ENCODE measurements at places on chromosomes 16 and 17.

DNA sequence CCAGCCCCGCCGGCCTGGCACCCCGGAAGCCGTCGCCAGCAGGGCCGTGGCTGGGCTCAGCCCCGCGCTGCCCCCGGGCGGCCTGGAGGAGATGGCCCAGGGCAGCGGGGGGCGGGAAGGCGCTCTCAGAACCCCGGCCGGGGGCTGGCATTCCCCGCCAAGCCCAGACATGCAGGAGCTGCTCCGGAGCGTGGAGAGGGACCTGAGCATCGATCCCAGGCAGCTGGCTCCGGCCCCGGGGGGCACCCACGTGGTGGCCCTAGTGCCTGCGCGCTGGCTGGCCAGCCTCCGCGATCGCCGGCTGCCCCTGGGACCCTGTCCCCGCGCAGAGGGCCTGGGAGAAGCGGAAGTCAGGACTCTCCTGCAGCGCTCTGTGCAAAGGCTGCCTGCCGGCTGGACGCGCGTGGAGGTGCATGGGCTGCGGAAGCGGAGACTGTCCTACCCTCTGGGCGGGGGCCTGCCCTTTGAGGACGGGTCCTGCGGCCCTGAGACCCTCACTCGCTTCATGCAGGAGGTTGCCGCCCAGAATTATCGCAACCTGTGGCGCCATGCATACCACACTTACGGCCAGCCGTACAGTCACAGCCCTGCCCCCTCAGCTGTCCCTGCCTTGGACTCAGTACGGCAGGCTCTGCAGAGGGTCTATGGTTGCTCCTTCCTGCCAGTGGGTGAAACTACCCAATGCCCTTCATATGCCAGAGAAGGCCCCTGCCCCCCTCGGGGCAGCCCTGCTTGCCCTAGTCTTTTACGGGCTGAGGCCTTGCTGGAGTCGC, 551 bp downstream of the WDR81 start:
- DNase-seq: no peak

GRCh38 chr17:78306913-78307312, 53.0 kb downstream of the SOCS3 start:
- DNase-seq: no peak

DNA sequence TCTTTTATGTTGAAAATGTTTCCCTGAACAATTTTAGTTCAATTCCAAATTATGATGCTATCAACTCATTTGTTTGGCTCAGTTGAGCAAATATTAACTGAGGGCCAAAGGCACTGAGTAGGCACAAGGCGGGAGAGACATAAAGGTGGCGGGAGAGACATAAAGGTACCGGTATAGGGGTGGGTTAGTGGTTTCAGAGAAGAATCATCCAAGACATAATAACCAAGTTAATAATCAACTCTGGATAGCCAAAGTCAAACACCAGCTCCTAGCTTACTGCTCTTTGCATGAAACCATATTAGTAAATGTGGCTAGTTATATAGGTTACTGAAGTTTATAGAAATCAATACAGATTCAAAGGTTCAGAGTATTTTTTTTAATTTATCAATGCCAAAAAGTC, 91.7 kb downstream of the RPGRIP1L start:
- no peak for DNase-seq

GRCh38 chr17:17119533-17119932, 77.3 kb downstream of the MPRIP start:
- peak; percentile 77 for DNase-seq

- no peak for DNase-seq
Observed at GRCh38 chr17:40108970-40109824, 8.8 kb upstream of the NR1D1 start.

GRCh38 chr17:31679667-31680066, 179.4 kb downstream of the COPRS start:
- DNase-seq: no peak

DNA sequence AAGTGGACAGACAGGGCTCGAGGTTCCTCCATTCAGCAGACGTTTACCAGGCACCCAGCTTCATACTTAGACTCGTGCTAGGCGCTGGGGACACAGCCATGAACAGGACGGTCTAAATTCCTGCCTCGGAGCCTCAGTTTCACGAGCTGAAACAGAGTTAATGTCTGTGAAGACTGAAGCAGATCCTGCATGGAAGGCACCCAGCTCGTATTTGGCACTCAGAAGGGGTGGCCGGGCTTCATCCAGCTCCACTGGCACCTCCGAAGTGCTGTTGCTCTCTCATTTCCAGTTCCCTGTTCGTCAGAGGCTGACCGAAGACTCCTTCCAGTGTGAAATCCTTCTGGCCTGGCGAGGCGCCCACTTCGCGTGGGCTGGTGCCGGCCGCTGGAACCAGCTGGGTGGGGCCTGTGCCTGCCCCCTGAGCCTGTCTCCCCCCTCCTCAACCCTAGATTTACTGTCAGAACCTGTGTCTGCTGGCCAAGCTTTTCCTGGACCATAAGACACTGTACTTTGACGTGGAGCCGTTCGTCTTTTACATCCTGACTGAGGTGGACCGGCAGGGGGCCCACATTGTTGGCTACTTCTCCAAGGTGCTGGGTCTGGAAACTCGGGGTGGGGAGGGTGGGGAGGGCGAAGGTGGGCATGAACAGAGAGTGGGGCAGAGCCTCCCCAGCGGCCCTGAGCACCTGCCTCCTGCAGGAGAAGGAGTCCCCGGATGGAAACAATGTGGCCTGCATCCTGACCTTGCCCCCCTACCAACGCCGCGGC, 5.8 kb downstream of the PRSS8 start:
- DNase-seq: no peak

DNA sequence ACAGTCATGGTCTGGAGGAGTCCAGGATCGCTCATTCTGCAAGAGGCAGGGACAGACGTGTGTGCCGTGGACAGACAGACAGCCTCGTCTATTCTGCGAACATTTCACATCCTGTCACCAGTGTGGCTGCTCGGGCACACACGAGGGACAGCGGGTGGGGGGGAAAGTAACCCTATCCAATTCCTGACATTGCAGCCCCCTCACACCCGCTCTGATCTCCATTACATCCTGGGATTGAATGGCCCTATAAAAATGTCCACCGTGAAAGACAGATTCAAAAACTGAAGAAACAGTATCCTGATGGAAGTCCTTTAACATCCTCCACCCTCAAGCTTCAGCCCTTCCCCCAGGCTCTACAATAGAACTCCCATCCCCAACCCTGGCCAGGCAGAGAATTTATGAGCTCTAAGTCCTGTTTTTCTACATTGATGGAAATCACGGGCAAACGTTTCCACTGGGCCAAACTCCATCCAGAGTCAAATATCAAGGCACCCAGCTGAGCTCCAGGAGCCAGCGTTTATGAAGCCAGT, 39.4 kb downstream of the HS3ST3A1 start:
- DNase-seq: no peak

GRCh38 chr17:2797226-2797625, 988 bp downstream of the RAP1GAP2 start:
- DNase-seq: no peak

- DNase-seq: no peak
Observed at GRCh38 chr17:18951941-18952842, at the start of gene SLC5A10. Gene SLC5A10 (plus strand): TSS chr17:18952165. CDS start chr17:18952206, 41 bp downstream.

- no peak for DNase-seq
Observed at GRCh38 chr17:62925267-62925836, 40.7 kb upstream of the TANC2 start.

DNA sequence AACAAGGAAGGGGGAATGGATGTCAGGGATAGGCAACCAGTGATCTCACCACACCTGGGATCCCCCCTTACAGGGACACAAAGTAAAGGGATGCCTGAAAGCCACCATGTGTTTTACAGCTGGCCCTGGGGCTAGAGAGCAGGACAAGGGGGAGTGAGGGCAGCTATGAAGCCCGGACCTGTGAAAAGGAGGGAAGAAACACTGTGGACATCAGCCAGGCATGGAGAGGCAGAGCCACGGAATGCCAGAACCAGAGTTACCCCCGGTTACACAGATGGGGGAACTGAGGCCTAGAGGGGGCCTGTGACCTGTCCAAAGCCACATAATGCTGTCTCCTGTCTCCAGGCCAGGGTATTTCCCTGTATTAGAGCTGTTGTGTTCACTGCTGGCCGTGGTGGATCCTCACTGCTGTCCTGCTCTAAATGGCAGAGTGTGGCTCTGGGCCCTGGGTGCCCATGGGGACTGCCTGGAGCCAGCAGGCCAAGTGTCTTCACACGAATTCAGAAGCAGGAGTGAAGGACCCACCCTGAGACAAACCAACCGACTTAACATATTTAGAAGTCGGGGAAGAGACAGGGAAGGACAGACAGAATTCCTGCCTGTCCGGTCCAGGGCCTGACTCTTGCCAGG, 29.7 kb upstream of the ITGA3 start:
- DNase-seq: no peak

- no peak for DNase-seq
Observed at GRCh38 chr16:11551842-11552241, 34.9 kb downstream of the LITAF start.

GRCh38 chr16:22705799-22706198, 108.2 kb upstream of the HS3ST2 start:
- DNase-seq: no peak

DNA sequence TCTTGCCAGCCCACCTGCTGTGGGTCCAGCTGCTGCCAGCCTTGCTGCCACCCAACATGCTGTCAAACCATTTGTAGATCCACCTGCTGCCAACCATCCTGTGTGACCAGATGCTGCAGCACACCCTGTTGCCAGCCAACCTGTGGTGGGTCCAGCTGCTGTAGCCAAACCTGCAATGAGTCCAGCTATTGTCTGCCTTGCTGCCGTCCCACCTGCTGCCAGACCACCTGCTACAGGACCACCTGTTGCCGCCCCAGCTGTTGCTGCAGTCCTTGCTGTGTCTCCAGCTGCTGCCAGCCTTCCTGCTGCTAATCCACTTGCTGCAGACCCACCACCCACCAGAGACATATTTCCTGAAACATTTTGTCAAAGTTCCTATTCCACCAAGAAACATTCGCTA, 641 bp downstream of the KRTAP9-1 start:
- DNase-seq: no peak

DNA sequence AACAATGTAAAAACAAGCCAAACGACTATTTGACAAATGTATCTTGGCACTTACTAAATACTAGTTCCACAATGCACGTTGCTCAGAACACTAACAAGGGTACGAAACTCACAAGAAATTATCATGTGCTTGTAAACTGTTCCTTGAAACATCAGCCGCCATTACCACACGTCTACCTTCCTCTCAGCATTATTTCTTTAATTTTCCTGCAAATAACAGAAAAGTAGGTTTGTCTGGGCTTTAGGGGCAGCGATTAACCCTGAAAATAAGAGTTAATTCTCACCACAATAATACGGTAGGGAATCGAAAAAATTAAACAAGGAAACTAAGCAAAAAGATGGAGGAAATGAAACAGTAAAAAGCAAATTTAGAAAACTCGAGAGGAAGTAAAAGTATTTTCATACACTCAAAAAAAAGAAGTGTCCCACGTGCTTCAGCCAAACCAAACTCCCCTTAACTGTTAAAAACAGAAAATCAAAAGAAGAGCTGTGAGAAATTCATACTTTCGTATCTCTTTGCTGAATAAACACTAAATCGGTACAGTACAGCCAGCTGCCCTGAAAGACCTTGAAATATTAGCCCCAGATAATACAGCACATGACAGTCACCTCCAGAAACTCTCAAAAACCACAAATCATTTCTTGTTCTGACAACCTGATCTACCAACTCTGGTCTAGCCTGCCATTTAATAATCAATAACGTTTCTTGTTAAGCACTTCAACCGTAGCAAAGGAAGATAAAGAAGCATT, 1.2 kb downstream of the ARHGAP17 start:
- no peak for DNase-seq

DNA sequence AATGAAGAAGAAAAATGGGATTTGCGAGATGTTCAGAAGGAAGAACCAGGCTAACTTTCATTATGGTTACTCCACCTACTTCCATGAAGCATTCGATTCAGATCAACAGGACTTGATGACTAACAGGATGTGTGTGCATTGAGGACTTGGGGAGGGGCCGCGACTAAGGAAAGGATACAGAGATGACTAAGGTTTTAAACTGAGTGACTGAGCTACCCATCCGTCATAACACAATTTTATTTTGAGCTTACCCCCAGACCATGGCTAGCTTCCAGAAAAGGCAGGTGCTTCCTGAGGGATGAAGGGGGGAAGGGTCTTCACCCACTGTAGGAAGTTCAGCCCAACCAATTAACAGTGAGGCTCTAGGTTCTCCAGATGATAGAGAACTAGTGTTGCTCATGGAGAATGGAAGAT, 2.5 kb upstream of the CDYL2 start:
- peak; percentile 72 for DNase-seq

GRCh38 chr16:9706217-9706836, 475.9 kb downstream of the GRIN2A start:
- DNase-seq: no peak

DNA sequence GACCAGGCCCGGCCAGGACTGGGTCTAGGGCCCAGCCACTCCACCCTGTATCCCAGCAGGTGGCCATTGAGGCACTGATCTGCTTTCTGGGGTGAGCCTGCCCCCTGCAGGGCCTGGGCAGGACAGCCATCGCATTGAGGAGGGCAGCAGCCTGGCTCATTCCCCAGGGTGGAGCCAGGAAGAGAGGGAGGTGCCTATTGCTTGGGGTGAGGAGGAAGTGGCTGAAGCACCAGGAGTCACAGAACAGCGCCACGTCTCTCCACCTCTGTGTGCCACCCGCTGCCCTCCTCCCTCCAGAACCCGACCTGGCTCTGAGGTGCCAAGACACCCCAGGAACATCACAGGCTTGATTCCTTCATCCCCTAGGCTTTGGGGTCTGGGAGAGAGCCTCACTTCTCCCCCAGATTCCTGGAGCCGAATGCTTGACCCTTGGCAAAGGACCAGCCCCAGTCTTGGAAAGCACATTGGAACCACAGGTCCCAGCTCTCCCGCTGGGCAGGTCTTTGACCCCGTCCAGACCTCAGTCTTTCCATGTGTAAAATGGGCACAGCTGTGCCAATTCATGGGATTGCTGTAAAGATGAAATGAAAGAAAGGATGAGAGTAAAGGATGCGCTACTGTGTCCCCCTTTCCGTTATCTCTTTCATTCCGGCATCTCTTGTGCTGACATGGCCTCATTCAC, 7.2 kb upstream of the KRT36 start:
- peak; percentile 81 for DNase-seq

DNA sequence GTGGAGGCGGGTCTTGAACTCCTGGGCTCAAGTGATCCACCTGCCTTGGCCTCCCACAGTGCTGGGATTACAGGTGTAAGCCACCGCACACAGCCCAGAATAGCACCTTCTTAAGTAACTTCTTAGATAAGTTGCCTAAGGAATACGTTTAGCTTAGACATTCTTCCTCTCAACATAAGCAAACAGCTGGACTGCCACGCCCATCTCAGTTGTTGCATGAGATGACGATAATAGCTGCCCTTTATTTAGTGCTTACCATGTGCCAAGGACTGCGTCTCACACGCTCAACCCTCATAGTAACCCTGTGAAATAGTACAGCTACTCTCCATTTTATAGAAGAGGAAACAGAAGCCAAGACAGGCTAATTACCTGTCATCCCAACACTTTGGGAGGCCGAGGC, 11.8 kb downstream of the HASPIN start:
- no peak for DNase-seq

GRCh38 chr17:49495842-49496182, 719 bp downstream of the NGFR start:
- DNase-seq: no peak
